ENCODE measurements at places on chromosomes 11 and 22.

DNA sequence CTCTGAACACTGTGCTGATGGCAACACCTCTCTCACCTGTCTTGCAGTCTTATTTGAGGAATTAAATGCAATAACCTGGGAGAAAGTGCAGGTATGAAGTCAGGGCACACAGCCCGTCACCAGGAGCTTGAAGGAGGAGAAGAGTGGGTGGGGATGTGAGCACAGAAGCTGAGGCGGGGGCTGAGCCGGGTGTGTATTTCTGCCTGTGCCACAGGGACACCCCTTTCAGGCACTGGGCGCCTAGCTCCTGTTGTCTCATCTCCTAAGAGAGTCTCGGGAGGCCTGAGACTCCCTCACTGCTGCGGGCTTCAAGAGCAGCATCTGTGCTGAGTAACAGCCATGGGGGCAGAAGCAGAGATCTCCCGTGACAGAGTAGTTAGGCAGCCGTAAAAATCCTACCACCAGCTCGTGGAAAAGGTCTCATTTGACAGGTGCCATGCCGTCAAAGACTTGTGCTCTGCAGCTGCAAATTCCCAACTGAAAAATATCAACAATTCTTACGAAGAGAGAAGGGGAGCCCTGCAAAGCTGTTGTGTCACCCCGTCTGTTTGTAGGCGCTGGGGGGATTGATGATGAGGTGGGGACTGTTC lies 26.8 kb downstream of the PARVB start:
- no peak for DNase-seq

GRCh38 chr11:45968901-45969300 lies 46.4 kb downstream of the LARGE2 start:
- DNase-seq: no peak

GRCh38 chr11:79678780-79679452 lies 238.1 kb upstream of the TENM4 start:
- no peak for DNase-seq

DNA sequence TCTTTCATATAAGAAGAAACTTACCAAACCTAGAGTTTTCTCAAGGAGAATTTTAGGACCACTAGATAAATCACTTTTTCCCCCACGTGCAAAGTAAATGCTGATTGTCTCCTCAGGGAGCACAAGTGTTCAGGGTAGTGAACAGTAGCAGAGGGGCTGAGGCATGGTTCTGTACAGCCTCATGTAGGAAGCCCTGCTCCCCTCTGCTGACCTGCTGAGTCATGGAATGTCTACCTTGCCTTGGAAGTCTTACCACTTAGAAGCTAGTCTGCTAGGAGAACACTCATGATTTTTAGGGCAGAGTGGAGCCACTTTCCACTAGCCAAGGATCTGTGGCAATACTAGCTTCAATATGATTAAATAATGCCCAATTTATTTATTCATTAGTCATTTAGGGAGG lies 2120.6 kb upstream of the RAG2 start:
- no peak for DNase-seq

DNA sequence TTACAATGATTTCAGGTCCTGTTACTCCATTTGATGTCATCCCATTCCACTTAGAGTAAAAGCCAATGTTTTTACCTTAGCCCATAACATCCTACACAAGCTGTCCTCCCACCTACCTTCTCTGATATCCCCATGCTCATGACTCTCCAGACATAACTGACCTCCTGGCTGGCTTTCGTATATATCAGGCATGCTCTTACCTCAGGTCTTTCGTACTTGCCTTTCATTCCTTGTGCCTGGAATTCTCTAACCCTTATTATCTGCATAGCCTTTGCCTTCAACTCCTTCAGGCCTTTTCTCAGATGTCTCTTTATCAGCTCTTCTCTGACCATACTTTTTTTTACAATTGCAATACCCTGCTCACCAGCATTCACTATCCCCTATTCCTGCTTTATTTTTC lies 10.3 kb upstream of the CYB5R2 start:
- no peak for DNase-seq

GRCh38 chr11:26734691-26735090 lies 12.8 kb upstream of the SLC5A12 start:
- DNase-seq: no peak

DNA sequence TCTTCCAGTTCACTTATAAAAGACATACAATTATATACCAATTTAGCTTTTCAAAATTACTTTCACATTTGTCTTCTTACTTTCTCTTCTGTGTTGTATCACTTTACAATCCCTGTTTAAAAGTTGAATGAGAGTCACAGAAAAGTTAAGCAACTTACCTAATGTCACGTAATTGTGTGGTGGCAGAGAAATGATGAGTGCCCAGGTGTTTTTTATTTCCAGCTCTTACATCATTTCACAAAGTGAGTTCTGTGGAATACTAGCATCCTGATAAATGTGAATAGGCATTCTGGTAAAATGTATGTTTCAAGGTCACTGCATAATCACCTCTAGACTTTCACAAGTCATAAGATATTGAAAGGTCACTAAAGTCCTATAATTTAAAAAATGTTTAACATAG lies 133.0 kb upstream of the FIBIN start:
- DNase-seq: no peak

- no peak for DNase-seq
Observed at GRCh38 chr11:92703449-92703830, 266.0 kb upstream of the MTNR1B start.

- DNase-seq: no peak
Observed at GRCh38 chr22:28594797-28595462, 84.7 kb downstream of the TTC28 start.

DNA sequence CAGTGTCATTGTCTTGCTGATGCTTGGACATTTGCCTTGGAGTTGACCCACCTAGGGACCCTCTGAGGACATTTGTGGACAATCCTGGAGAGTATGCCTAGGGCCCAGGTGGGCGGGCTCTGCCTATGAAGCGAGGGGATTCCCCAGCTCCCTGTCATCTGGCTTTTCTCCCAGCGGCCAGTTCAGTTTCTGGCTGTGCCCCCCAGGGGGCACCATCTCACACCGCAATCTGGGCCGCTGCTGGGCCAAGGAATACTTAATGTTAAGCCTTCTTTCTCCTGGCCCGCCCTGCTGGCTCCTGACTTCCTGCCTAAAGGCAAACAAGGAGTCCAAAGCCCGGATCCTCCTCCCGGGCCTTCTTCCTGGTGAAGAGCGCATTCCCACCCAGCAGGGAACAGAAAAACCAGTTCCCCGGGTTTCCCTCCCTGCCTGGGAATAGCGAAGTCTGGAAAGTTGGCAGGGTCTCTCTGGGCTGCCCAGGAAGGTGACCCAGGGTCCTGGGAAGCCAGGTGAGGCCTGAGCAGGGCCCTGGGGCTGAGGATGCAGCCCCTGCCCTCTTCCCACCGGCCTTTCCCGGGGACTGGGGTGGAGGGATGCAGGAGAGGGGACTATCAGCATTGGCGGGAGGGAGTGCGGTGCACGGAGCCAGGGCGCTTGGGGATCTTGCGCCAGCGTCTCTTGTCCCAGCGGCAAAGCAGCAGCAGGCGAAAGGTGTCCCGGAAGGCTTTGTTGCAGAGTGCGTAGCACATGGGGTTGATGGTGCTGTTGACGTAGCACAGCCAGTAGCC lies 11.9 kb downstream of the CHRM1 start:
- no peak for DNase-seq

- no peak for DNase-seq
Observed at GRCh38 chr22:20408891-20409290, 14.9 kb downstream of the ZNF74 start.

DNA sequence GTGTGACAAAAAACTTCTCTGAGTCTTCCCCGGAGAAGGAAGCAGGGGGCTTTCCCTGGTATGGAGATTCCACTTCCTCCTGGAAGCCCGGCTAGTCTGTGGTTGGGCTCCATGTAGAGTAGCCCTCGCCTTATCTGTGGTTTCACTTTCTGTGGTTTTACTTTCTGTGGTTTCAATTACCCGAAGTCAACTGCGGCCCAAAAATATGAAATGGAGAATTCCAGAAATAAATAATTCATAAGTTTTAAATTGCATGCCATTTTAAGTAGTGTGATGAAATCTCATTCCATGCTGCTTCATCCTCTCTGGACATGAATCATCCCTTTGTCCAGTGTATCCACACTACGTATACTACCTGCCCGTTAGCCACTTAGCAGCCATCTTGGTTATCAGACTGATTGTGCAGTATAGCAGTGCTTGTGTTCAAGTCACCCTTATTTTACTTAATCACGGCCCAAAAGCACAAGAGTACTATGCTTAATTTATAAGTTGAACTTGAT lies 275.0 kb upstream of the SESN3 start:
- DNase-seq: no peak

DNA sequence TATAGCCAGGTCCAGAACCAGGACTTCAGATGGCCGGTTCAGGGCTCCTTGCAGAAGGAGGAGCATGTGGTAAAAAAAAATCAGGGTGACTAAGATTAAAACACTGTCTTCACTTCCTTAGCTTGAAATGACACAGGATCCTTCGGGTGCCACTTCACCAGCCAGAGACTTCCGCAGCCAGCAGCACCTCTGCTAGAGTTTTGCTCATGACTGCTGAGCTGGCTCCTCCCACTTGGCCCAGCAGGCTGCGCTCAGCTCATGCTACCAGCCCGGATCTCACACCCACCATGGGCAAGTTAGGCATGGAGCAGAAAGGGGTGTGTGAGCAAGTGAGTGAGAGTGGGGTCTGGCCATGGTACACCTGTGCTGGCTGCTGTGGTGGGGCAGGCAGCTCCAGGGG lies 6.6 kb upstream of the MS4A18 start:
- DNase-seq: no peak

DNA sequence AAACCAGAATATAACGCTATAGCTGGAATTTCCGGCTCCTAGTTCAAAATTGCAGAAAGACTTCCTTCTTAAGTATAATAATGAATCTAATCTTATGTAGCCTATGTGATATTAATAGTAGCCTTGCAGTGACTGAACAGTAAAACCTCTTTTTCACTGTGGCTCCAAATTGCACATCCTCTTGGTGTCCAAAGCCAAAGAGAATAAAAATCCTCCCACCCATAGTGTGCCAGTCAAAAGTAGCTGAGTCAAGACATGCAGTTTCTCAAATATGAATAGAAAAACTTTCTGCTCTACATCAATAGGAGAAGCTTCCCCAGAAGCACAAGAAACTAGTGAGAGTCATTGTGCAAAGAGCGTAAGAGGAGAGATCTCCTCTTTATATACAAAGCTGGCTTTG lies 76.0 kb upstream of the PICALM start:
- DNase-seq: no peak

- no peak for DNase-seq
Observed at GRCh38 chr11:12110714-12111548, 541 bp downstream of the MICAL2 start.

DNA sequence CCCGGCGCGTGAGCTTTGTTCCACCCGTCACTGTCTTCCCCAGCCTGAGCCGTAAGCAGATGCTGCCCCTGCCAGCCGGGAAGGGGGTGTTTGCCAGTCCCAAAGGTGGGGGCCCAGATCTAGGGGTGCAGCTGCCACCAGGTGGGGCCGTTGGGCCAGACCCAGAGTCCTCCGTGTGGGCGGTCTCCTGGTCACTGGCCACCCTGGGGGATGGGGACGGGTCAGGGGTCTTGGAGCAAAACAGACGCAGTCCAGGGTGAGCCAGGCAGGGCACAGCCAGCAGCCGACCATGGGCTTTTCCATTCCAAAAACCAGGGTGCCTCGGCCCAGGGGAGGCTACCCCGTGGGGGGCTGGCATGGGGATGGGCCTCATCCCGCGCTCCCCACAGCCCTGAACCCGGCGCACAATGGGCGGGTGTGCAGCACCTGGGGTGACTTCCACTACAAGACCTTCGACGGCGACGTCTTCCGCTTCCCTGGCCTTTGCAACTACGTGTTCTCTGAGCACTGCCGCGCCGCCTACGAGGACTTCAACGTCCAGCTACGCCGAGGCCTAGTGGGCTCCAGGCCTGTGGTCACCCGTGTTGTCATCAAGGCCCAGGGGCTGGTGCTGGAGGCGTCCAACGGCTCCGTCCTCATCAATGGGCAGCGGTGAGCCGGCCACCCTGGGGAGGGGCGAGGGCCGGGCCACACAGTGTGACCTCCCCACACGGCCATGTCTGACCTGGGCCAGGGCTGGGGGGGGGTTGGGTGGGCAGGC lies 3.5 kb downstream of the MUC5B start:
- no peak for DNase-seq

DNA sequence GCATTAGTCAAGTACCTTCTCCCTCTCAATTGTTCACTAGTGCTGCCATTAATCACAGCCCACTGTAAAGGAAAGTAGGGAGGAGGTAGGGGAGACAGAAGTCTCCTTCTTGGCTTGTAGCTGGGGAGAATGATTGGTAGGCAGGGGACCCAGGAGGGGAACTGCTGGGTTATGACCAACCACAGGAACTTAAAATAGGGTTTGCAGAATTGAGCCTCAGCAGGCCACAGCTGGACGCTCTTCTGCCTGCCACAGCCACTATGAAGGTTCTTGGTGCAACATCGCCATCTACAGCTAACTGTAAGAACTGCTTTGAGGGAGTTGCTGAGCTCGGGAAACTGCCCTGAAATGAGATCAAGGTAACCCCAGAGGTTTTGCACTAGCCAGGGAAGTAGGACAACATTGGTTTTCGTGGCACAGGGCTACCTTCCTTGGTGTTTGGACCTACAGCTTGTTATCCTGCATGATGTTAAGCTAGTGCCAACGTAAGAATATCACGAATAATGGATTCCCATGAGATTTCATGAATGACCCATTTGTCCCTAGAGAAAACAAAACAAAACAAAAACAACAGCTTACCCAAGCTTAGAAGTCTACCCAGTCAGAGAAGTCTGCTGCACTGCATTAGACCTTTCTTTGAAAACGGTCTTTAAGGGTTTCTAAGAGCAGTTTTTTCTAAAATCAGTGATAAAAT lies 787.1 kb upstream of the API5 start:
- DNase-seq: no peak

Measured in activated CD8-positive, alpha-beta memory T cell treated with anti-CD3 and anti-CD28 coated beads for 1 hour (primary cell).